ENCODE measurements at places on chromosomes 4 and X. TPM values are rescaled to one million over a fixed set of nuclear protein-coding genes. Genes with fewer than 3 reads are reported as not detected.

Gene ARMCX1
- not detected for total RNA-seq

Gene TASL
- 3.1 TPM for total RNA-seq

DNA sequence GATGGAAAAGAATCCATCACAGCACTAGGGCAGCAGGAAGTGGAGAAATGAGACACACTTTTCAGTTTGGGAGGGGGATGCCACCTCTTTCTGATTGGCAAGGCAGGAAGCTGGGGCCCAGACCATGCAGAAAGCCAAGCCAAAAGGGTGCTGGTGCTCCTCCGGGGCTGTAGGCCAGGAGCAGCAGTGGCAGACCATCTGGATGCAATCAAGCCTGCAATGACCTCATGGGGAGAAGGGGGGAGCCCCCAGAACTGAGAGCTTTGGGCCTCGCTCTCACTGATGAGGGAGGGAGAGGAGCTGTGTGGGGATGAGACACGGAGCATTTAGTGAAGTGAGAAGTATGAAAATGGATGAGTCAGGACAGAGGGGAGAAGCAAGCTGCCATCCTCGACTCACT, 141.3 kb upstream of the NALF2 start:
- no peak for DNase-seq

DNA sequence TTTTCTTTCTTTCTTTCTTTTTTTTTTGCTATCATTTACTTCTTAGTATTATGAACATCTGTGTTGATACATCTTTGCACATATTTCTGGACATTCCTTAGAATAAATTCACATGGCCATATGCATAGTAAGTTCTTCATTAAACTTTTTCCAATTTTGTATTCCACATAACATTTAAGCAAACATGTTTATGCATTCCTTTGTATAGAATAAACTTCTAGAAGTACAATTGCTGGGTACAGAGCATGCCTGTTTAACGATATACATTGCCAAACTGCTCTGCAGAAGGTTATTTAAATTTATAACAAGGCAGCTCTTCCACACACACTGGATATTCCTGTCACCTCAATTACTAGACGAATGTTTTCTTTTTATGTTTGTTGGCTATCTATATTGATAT, 36.0 kb upstream of the STIM2 start:
- DNase-seq, result no peak

DNA sequence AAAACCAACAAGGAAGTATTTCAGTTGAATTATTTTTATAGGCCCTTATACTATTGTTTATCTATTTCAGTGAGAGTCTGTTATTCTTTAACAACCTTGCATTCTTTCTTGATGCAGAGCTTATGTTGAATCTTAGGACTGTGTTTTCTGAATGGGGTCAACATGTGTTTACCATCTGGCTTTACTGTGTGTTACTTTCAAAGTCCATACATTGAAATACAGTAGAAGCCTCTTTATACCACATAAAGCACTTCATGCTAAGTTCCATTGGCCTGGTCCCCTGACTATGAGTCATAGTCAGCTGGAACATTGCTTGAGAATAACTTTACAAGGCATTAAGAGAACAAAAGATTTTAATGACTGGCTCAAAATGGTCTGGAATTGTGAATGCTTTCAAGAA, 152.6 kb downstream of the GASK1B start:
- no peak for DNase-seq

DNA sequence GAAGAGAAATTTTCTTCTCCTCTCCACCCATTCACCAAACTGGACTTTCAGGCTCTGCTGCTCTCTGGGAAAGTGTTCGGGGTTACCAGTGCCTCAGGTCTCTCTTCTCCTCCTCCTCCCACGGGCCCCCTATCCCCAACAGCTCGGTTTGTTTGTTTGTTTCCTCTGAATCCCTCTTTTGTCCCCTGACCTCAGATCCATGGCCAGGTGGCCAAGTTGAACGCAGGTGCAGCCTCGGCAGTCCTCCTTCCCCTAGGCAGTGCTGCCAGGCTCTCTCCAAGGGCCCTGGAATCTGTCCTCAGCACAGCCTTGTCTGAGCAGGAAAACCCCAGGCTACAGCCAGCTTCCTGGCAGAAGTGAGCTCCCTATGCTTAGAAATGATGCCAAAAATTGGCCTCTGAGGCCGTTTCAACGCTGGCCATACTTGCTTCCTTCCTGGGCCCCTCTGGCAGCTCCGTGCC, 60.0 kb downstream of the FHDC1 start:
- no peak for DNase-seq

DNA sequence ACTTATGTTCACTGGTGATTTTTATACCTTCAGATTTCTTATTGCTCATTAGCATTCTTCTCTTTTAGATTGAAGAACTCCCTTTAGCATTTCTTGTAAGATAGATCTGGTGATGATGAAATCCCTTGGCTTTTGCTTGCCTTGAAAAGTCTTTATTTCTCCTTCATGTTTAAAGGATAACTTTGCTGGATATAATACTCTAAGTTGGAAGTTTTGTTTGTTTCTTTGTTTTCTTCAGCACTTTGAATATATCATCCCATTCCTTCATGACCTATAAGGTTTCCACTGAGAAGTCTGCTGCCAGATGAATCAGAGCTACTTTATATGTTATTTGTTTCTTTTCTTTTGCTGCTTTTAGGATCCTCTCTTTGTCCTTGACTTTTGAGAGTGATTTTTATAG, 18.5 kb downstream of the CC2D2A start:
- DNase-seq, result no peak

DNA sequence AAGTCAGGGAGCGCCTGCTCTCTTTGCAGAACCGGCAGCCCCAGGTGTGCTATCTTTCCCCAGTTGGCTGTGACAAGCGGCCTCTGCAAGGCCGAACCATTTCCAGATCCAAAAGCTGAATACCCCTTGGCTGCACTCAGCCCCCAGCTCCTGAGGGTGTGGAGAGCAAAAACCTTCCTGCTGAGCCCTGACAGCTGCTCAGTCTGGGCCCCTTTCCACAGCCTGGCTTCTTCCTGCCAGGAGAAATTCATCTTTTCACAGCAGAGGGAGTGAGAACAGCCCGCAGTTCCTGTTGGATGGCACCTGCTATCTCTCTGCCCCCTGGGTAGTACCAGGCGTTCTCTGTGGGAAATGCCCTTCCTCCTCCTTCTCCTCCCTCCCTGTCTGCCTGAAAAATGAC, 78.4 kb downstream of the DRD5 start:
- DNase-seq, result no peak
